ENCODE measurements at places on chromosomes 3 and 15.

DNA sequence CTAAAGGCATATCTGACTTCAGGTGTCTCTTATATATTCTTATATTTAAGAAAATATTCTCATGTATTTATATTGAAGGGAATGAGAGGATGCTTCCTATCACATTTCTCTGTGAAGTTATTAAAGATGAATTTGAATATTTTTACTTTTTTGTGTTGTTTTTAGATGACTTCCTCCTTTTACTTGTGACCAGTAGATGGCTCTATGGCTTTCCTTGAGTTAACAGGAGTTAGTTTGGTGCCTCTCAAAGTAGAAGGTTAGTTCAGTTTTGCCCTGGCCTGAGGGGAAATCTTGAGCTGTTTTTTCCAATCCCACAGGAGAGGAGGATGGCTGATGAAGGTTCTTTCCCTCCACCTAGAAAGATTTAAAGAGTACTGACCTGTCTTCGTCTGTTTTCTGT, 80.7 kb downstream of the SQOR start:
- DNase-seq = no peak

GRCh38 chr3:142706321-142707127, 17.3 kb upstream of the TRPC1 start:
- DNase-seq = no peak

DNA sequence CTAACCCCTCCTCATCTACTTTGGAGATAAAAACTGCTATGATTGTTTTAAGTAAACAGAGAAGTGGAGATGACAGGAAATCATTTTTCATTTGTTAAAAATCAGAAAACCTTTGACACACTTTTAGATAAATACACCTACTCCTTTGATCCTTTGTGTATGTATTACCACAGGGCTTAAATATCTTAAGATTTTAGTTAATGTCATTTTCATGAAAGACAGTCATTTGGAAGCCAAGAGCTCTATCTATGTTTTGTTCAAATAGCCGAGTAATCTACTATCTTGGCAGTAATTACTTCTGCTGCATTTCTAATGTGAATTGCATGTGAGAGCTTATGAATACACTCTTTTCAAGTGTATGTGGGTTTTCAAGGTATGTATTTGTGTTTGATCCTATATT, 2.0 kb downstream of the ARPP21 start:
- no peak for DNase-seq

GRCh38 chr15:78446551-78446950, 8.5 kb downstream of the IREB2 start:
- DNase-seq = no peak

Data from stimulated activated CD4-positive, alpha-beta T cell treated with anti-CD3 and anti-CD28 coated beads, TNF-alpha, amount 100 ng/mL, for 48 hours (primary cell).